RPMI7951 (cell line): ENCODE measurements at places on chromosomes 11 and 22. TPM values are rescaled to one million over a fixed set of nuclear protein-coding genes. Genes with fewer than 3 reads are reported as not detected.

GRCh38 chr11:80529726-80530125 lies 1088.9 kb upstream of the TENM4 start:
- DNase-seq, result no peak

The OR51Q1 gene
- not detected in 2 replicates for total RNA-seq

DNA sequence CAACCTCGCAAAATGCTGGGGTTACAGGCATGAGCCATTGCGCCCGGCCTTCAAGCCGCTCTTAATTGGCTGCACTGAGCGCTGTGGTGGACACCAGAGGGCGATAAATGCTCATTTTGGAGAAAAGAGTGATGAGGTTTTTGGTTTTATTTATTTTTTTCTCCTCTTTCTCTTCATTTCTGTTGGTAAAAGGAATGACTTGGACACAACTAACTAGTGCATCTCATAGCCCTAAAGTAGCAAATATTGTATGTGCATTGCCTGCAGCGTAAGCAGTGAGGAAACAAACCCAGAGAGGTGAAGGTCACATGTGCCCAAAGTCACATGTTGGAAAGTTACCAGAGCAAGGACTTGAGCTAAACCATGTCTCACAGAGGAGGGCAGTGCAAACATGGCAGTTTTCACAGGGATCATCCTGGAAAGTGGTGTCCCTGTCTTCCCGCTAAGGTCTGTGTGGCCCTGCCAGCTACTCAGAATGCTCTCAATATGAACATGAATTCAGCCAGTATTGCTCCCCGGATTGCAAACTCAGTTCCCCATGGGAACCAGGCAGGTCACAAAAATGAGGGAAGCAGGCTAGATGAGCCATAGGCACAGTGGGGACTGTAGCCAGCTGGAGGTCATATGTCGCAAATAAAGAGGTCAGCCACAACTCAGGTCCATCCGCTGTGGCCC lies 8.6 kb upstream of the CD82 start:
- peak; percentile 56 for DNase-seq

DNA sequence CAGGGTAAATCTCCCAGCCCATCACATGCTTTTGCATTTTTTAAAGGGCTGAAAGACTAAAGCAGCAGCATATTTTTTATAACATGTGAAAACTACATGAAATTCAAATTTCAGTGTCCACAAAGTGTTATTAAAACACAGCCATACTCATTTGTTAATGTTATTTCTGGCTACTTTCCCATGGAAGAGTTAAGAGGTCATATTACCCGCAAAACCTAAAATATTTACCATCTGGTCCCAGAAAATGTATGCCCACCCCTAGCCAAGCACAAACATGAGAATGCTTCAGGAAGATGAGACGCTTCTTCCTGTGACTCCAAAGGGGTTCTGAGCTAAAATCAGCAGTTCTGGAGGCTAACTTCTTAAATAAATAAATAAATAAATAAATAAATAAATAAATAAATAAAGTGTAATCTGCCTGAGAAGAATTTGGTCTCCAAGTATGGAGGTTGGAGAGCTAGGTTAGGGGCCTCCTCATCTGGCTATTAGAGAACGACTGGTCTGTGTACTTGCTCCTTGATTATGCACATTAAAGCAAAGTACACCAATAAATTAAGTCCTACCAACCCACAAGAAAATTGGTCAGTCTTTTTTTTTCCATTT lies 9.7 kb downstream of the IMMP1L start:
- DNase-seq, result no peak

DNA sequence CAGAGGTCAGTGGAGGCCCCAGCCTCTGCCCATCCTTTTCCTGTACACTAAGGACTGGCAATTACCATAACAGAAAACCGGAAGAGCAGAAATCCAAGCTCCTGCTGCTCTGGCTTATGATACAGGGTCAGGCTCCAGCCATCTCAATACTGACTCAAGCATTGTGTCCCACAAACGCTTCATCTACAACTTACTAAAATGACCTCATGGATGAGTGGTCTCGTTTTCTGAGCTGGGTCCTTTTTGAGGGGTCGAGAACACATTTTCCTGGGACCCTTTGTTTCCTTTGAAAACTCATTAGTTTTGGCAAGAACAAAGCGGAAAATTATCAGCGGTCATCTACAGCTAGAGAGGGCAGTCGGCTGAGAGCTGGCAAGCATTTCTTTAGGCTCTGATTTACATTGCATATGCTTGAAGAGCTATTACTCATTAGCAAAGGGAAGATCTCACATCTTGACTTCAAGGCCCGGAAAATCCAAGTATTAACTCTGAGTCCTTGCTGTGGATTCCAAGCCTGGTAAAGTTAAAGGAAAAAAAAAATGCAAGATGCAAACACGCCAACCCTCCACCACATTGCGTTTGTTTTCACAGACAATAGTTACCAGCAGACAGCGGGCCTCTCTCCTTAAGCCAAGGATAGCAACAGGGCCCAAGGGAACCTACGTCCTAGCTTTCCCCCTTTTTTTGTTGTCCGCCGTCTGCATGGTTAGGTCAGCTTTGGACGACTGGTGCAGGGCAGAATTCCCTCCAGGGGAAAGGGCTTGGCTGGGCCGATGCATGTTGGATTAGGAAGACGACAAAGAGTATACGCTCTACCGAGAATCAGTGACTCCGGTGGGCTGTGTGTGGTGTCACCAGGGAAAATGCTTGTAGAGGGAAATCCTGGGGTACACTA lies 1.8 kb downstream of the TESMIN start:
- peak; percentile 20 for DNase-seq

- DNase-seq, result peak; percentile 88
Measured at GRCh38 chr22:27512283-27512761, 289.2 kb downstream of the MN1 start.

The SMIM35 gene
- total RNA-seq, result not detected in 2 replicates

The NCR3LG1 gene
- total RNA-seq, result 1.1 TPM in 2 replicates

DNA sequence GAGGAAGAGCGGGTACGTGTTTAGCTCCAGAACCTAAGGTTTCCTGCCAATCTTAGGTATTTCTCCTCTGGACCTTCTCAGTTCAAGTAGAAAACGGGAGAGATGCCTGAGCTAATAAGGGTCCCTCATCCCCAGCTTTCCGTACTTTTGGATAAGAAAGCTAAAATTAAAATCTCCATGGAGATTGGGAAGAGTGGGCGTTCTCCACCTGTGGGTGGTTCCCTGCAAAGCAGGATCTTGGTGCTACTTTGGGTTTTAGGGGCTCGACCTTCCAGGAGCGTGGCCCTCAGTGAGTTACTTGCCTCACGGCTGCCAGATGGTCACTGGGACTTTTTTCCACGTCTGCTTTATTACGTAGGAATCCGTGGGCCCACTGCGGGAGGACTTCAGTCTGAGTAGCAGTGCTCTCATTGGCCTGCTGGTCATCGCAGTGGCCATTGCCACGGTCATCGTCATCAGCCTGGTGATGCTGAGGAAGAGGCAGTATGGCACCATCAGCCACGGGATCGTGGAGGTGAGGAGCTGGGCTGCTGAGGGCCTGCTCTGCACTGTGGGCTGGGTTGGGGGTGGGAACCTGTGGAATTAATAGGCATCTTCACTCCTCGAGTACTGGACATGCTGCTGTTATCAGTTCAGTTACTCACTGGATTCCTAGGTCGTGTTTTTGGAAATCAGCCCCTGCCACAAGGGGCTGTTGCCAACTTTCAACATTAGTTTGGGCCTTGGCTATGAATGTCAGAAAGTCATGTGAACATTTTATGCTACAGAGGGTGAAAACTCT lies 17.8 kb upstream of the ST14 start:
- no peak for DNase-seq

GRCh38 chr22:43853328-43853931 lies 8.9 kb downstream of the SULT4A1 start:
- no peak for DNase-seq

The SERGEF gene
- total RNA-seq, result 15.6 and 18.3 TPM in 2 replicates

DNA sequence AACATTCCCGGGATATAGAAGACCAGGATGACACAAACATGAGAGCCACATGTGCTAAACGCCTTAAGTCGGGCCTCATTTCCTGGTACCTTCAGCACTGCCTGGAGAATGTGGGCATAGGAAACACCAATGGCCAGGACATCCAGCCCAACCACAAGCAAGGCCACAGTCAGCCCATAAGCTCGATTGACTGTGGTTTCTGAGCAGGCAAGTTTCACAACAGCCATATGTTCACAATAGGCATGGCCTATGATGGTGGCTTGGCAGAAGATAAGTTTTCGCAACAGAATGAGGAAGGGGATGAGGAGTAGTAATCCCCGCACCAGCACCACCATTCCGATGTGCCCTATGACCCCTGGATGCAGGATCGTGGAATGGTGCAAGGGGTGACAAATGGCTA lies 26.9 kb upstream of the OR56A1 start:
- no peak for DNase-seq

DNA sequence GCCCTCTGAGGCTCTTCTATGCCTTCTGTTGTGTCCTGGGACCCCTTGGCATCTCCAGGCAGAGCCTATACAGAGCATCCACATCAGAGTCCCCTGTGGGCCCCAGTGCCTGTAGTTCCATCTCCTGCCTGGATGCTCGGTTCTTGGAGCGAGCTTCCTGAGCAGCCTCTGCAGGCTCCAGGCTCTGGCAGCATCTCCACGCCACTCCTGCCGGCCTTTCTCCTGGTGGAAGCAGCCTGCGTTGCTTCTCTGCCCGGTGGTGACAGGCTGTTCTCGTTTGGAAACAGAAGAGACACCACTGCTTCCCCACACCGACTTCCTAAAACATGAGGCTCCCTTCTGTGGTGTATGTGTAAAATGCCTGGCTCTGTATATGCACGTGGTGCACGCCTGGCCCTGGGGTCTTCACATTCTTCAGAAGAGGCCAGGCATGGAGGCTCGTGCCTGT lies 52.8 kb downstream of the BCR start:
- DNase-seq, result no peak

GRCh38 chr11:7347611-7348431 lies 96.1 kb downstream of the SYT9 start:
- DNase-seq, result no peak

The GLYAT gene
- total RNA-seq, result 0.60 TPM in 1 of 2 replicates, not detected in the other

The DTX4 gene
- 0.48 and 0.49 TPM in 2 replicates for total RNA-seq

DNA sequence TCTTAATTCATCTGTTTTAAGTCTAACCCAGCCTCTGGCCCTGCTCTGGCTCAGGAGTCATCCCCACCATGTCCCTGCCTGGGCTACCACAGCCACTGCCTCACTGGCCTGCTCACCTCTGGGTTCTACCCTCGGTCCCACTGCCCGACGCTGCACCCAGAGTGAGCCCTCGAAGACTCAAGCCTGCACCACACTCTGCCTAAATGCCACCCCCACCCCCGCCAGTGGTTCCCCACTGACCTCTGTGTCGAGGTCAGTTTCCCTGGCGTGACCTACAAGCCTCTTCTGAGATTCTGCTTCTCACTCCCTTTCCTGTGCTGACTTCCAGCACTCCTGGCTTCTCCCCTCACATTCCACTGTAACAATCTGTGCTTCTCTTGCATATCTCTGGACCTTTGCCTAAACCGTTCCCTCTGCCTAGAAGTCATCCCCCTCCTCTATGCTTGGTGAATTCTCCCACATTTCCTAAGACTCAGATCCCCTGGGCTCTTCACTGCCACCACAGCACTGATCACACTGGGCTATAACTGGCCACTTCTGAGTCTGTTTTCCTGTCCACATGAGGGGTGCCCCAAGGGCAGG lies 12.5 kb upstream of the PDE2A start:
- no peak for DNase-seq

The OR5B21 gene
- total RNA-seq, result not detected in 2 replicates

DNA sequence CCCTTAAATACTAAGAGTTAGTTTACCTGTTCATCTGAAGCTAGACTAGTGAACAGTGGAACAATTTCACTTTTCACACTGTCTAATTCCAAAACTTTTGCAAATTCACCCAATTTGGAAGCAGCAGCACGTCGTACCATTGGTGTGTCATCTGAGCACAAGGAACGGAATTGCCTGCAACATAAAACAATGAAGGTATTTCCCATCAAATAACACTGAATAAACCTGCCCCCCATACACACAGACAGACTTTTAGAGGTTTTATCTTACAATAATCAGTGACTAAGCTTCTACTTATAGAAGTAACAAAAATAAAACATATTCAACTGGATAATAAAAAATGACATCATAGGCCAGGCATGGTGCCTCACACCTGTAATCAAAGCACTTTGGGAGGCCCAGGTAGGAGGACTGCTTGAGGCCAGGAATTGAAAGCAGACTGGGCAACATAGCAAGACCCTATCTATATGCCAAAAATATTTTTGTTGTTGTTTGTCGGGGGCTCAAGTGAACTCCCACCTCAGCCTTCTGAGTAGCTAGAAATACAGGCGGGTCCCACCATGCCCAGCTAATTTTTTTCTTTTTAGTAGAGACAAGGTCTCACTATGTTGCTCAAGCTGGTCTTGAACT lies 6.3 kb downstream of the PPP2R1B start:
- DNase-seq, result no peak

- no peak for DNase-seq
Measured at GRCh38 chr11:114256176-114256966, 39.8 kb upstream of the NNMT start.

- no peak for DNase-seq
Measured at GRCh38 chr11:17250561-17251350, 25.8 kb upstream of the NUCB2 start.

DNA sequence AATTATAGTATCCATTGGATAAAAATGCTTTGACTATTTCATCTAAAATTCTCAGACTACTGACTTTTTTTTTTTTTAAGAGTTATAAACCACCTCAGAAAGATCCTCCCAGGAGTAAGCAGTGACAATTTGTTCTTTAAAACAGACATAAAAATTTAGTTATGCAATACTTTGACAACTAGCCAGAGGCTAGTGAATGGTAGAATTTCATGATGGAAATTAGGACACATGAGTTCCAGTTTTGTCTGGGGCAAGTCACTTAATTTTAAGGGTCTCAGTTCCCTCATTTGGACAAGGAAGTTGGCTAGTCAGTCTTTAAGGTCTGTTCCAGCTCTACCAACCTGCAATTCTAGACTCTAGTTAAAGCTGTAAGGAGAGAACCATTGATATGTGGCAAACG lies 2.9 kb downstream of the IL18 start:
- DNase-seq, result no peak

DNA sequence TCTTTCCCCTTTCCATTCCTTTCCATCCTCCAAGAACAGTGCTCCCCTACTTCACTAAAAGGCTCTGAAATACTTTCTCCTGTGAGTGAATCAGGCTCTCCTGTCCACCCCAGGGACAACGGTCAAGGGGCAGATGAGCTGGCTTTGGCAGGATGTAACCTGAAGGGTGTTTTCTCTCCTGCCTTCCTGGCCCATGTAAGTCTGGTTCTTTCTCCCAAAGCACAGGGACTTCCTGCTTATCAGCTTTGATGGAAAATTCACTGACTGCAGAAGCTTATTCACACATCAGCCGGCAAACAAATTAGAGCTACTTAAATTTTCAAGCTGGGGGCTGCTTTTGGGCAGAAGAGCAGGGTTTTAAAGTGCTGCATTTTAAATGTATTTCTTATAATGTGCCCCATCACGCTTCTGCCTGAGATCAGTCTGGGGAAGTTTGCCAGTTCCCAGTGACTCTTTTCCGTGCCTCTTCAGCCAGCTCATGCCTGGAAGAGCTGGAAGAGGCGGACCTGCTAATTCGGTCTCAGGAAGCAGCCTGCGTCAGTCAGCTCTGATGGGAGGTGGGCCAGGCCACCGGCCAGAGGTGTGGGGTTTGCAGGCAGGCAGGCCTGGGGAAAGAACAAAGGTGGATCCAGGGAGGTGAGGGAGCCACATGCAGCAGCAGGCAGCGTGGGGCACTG lies 140.4 kb upstream of the TBCEL start:
- DNase-seq, result no peak
